Lung (tissue), 17 donors: ENCODE measurements at places on chromosomes 7 and 10. TPM values are rescaled to one million over a fixed set of nuclear protein-coding genes. Genes with fewer than 3 reads are reported as not detected.

DNA sequence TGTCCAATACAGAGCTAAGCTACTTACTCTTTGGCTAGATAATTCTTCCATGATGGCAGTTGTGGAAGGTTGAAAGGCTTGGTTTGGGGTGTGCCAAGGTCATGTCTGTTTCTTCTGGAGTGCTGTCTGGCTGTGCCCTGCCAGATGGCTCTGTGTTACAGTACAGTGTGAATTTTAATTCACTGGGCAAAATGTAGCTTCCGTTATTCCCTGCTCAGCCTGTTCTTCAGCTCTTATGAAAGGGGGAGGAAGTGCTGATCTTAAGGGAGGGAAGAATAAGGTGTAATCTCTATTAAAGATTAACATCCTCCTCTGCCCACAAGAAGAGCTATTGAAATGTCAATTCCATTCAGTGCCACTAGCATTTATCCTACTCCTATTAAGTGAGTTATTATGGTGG lies 52.2 kb downstream of the SND1 start:
- no peak overlapping the region for H3K4me3 ChIP-seq
- no peak overlapping the region for H3K27ac ChIP-seq
- H3K36me3 ChIP-seq: peaks cover 17% of the 10 kb centered on the region

Gene VSTM2A
- not detected for total RNA-seq

Gene CUBN
- total RNA-seq: 1.7 TPM

- H3K4me1 ChIP-seq: no peaks in the 10 kb centered on the region
- H3K27ac ChIP-seq: no peak overlapping the region
- H3K36me3 ChIP-seq: no peaks in the 10 kb centered on the region
- H3K4me3 ChIP-seq: no peak overlapping the region
- DNase-seq: no peak
Observed at GRCh38 chr10:6532321-6532720, 47.8 kb downstream of the PRKCQ start.

Gene OR2A2
- total RNA-seq: not detected

DNA sequence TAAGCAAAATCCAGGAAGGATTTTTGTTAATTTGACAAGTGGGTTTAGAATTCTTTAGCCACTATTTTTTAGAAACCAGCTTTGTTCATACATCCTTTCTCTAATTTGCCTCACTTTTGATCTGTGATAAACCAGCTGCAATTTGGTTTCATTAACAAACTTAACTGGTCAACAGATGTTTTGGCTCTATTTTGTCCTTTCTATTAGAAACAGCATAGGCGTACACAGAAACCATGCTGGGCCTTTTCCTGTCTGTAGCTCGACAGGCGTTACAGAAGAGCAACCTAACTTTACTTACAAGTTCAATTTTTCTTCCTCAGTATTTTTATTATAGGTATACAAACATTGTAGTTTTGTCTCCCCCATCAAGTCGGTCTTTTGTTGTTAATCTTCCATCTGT lies 28.2 kb downstream of the KAT6B start:
- H3K27ac ChIP-seq: peak overlapping the region; percentile 3

DNA sequence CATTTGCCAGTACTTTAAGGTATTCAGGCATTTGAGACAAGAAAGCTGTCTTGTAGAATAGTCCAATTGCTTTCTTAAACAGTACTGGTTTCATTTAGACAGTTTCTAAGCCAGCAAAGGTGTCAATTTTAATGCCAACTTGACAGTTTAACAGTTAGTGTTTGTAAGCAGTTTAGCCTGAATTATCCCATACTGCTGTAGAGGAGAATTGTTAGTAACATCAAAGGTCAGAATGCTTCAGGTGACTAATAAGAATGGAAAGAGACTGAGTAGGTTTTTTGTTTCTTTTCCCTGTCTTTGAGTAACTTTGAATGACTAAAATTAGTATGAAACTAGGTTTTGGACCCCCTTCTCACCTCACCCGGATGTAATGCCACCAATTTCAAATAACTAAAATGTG lies 29.5 kb upstream of the VDAC2 start:
- no peaks in the 10 kb centered on the region for H3K27me3 ChIP-seq
- H3K27ac ChIP-seq: no peak overlapping the region
- no peak overlapping the region for H3K4me3 ChIP-seq
- no peaks in the 10 kb centered on the region for H3K4me1 ChIP-seq
- H3K36me3 ChIP-seq: peaks cover 2% of the 10 kb centered on the region

DNA sequence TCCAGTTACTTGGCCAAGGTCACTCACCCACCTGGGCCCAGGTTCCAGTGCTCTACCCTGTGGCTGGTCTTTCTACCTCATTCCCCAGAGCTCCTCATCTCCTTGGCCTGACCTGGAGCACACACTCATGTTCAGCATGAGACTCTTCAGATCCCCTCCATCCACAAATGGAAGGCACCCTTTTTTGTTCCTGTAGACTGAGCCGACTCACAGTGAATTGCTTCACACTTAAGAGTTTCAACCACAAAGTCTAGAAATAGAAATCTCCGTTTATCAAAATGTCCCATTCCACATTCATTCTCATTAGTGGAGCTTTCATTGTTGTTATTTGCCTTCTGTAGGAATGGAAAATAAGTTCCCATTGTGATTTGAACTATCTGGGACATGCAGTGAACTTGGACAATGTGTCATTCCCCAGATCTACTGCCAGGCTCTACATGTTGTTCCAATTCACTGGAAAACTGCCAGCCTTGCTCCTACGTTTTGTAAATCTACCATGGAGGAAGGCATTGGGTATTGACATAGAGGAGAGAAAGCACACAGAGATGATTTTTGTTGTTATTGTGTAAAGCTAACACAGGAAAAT lies 125.3 kb upstream of the CELF2 start:
- no peak for DNase-seq
- H3K4me1 ChIP-seq: peaks cover 6% of the 10 kb centered on the region
- H3K4me3 ChIP-seq: no peak overlapping the region
- no peaks in the 10 kb centered on the region for H3K27me3 ChIP-seq
- H3K36me3 ChIP-seq: no peaks in the 10 kb centered on the region
- no peak overlapping the region for H3K27ac ChIP-seq

Gene EEPD1
- total RNA-seq: 15.3 TPM

DNA sequence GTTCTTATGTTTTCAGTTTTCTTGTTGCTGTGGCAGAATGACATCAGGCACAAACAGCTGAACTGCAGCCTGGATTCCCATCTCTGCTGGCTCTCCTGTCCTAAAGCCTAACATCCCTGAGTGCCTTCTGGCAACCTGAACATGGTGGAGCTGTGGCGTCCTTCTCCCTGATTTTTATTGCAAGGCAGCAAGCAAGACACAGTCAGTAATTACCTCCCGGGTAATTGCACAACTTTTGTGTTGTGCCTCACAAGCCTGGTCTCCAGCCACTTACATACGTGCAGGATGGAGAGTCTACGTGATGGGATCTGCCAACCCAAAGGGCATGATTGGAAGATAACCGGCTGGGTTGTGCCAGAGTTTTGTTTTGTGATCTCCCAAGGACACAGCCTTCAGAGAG lies 116.1 kb upstream of the PARD3 start:
- no peak overlapping the region for H3K4me3 ChIP-seq
- no peaks in the 10 kb centered on the region for H3K4me1 ChIP-seq
- H3K27ac ChIP-seq: no peak overlapping the region
- DNase-seq: no peak
- H3K36me3 ChIP-seq: no peaks in the 10 kb centered on the region

- H3K4me1 ChIP-seq: no peaks in the 10 kb centered on the region
- no peaks in the 10 kb centered on the region for H3K36me3 ChIP-seq
Observed at GRCh38 chr10:89076120-89076519, 85.5 kb downstream of the FAS start.

Gene KNDC1
- 21.0 TPM for total RNA-seq

DNA sequence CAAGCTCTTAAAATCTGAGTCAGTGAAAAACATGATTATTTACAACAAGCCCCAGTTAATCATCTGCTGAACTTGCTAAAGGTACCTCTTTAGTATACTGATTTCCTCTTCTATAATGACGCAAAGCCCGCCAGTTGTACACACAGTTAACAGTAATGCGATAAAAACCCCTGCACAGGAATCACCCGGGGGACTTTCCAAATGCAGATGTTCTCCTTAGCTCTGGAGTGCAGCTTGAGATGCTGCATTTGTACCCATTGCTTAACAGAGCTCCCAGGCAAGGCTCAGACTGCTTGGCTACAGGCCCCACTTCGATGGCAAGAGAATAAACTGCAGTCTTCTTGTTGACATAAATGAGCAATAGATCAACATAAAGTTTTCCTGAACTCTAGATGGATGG lies 279.6 kb upstream of the HGF start:
- no peaks in the 10 kb centered on the region for H3K27me3 ChIP-seq
- no peaks in the 10 kb centered on the region for H3K36me3 ChIP-seq
- DNase-seq: peak; percentile 18
- no peaks in the 10 kb centered on the region for H3K4me1 ChIP-seq
- no peak overlapping the region for H3K4me3 ChIP-seq
- no peak overlapping the region for H3K27ac ChIP-seq

- no peak overlapping the region for H3K4me3 ChIP-seq
- H3K27me3 ChIP-seq: no peaks in the 10 kb centered on the region
- no peak overlapping the region for H3K27ac ChIP-seq
- DNase-seq: no peak
- H3K4me1 ChIP-seq: no peaks in the 10 kb centered on the region
- no peaks in the 10 kb centered on the region for H3K36me3 ChIP-seq
Observed at GRCh38 chr10:120493411-120494312, 36.6 kb downstream of the PLPP4 start.

Gene CHST15
- 30.9 TPM for total RNA-seq

Gene CUZD1
- 0.94 TPM for total RNA-seq

DNA sequence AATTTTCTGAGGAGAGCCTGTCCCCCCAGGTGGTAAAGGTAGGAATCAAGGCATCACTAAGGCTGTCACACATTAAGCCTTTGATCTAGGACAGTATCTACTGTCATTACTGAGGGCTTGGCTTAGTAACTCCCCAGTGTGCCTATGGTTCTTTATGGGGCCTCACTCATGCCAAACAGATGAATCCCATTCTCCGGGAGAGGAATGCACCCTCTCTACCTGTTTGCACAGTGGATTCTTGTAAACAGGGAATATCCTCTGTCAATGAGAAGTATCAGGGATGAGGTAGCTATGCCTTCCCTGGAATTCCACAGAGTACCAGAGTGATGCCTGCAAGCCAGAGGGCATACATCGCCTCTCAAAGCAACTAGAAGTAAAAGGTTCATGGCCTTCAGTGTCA lies 3.9 kb upstream of the CPN1 start:
- H3K27ac ChIP-seq: no peak overlapping the region
- H3K4me3 ChIP-seq: no peak overlapping the region
- H3K4me1 ChIP-seq: no peaks in the 10 kb centered on the region
- H3K36me3 ChIP-seq: no peaks in the 10 kb centered on the region

Gene NPTX2
- total RNA-seq: 0.46 TPM

DNA sequence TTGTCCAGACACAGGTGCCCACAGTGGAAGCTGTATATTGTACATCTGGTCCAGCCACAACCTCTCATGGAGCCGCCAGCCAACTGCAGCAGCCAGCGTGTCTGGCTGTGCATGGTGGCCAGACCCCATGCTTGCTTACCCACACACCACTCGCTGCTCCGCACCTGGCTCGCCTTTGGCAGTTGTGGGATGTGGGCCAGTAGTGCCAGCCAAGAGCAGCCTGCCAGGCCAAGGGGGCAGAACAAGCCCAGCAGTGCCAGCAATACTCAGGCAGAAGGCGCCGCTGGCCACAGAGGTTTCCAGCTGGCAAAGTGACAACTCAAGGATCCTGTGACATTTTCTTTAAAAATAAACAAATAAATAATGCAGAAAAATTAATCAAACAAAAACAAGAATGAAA lies 11.7 kb upstream of the TMEM243 start:
- no peak overlapping the region for H3K4me3 ChIP-seq

- no peaks in the 10 kb centered on the region for H3K36me3 ChIP-seq
- no peak overlapping the region for H3K27ac ChIP-seq
- no peaks in the 10 kb centered on the region for H3K4me1 ChIP-seq
- no peak overlapping the region for H3K4me3 ChIP-seq
- H3K27me3 ChIP-seq: no peaks in the 10 kb centered on the region
Observed at GRCh38 chr10:63388421-63389031, 77.3 kb downstream of the JMJD1C start.
